K562 (cell line): ENCODE measurements at places on chromosomes 16 and 17. TPM values are rescaled to one million over a fixed set of nuclear protein-coding genes. Genes with fewer than 3 reads are reported as not detected.

TRPV2 gene
- 93.6 and 97.5 TPM in 2 replicates for total RNA-seq

ZSCAN10 gene
- 0.16 and 0.22 TPM in 2 replicates for total RNA-seq

KCTD2 gene
- total RNA-seq = 18.1 and 20.2 TPM in 2 replicates

C16orf74 gene
- total RNA-seq = not detected in 2 replicates

HOXB4 gene
- total RNA-seq = 33.2 and 34.9 TPM in 2 replicates

CNGB1 gene
- total RNA-seq = not detected in 2 replicates

RRAD gene
- 0.13 and 0.16 TPM in 2 replicates for total RNA-seq

GAST gene
- not detected in 2 replicates for total RNA-seq

DNA sequence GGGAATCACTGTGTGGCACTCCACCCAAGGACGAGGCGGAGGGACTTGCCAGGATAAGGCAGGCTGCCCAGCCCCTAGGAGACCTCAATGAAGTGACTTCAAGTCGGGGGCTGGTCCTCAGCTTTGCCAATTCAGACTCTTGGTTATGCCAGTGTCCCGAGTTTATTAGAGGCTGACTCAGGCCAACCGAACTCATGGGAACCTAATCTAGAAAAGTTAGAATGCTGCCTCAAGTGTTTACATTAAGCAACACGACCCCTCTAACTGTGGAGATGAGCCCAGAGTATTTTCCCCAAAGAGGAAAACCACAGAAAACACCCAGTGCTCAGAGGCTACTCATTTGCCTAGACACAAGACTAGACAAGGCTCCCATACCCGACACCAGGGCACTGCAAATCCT is 1.1 kb upstream of the TEKT3 start:
- no peaks in the 10 kb centered on the region for H3K4me1 ChIP-seq
- H3K27ac ChIP-seq = no peak overlapping the region
- no peaks in the 10 kb centered on the region for H3K36me3 ChIP-seq
- DNase-seq = no peak

DNA sequence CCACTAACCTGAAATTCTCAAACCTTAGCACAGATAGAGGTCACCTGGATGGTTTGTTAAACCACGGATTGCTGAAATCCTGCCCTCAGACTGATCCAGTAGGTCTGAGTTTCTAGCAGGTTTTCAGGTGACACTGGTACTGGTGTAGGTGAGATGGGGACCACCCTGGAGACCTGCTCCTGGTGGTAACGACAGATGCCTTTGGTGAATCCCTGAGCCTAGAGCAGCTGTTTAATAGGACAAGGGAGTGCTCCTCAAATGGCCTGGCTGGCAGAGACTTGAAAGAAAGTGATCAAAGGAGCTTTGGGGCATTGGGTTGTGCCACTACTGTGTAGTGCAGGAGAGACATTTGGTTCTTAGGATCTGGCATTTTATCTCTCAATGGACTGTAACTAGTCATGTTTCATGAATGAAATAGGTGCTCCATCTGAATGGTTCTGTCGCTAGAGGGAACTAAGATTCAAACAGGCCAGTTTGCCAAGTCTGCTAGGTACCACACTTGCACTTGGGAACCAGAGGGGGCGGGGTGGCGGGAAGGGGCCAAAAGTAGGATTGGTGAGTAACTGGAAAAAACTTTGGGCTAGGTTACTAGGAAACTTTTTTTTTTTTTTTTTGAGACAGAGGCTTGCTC is 2.9 kb upstream of the IFI35 start:
- no peaks in the 10 kb centered on the region for H3K27me3 ChIP-seq
- no peak for DNase-seq
- no peak overlapping the region for H3K4me3 ChIP-seq

- H3K4me1 ChIP-seq = no peaks in the 10 kb centered on the region
- no peaks in the 10 kb centered on the region for H3K27me3 ChIP-seq
- no peak overlapping the region for H3K4me3 ChIP-seq
- no peaks in the 10 kb centered on the region for H3K36me3 ChIP-seq
Observed at GRCh38 chr17:12507026-12507595, 158.6 kb upstream of the MYOCD start.

DNA sequence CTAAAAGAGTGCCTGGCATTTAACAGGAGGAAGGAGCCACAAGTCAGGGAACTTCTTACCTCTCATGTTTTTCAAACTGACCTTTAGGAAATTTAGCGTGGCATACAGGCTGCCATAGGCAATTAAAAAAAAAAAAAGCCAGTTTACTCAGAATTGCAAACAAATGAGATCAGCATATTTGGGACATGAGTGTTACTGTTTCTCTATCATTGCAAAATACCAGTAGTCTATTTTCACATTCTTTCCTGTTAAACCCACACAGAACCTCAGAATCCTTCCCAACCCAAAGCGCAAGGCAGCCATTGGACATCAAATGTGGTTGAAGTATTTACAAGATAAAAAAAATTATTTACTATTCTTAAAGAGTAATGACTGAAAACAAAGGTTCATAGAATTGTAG is 366.4 kb upstream of the DYNLRB2 start:
- no peak overlapping the region for H3K27ac ChIP-seq
- no peaks in the 10 kb centered on the region for H3K36me3 ChIP-seq
- DNase-seq = no peak
- H3K4me1 ChIP-seq = no peaks in the 10 kb centered on the region

- no peaks in the 10 kb centered on the region for H3K27me3 ChIP-seq
- DNase-seq = no peak
- H3K4me1 ChIP-seq = peaks cover 10% of the 10 kb centered on the region; the same call in 1 of the 2 replicates
- H3K4me3 ChIP-seq = no peak overlapping the region
- peaks cover 44% of the 10 kb centered on the region; the same call in 2 of the 3 replicates for H3K36me3 ChIP-seq
Observed at GRCh38 chr17:77498091-77498741, 357.4 kb downstream of the SEC14L1 start.

- peaks cover 12% of the 10 kb centered on the region for H3K4me1 ChIP-seq
- DNase-seq = no peak
- no peaks in the 10 kb centered on the region for H3K27me3 ChIP-seq
Observed at GRCh38 chr16:88008840-88009239, 57.6 kb downstream of the BANP start.

DNA sequence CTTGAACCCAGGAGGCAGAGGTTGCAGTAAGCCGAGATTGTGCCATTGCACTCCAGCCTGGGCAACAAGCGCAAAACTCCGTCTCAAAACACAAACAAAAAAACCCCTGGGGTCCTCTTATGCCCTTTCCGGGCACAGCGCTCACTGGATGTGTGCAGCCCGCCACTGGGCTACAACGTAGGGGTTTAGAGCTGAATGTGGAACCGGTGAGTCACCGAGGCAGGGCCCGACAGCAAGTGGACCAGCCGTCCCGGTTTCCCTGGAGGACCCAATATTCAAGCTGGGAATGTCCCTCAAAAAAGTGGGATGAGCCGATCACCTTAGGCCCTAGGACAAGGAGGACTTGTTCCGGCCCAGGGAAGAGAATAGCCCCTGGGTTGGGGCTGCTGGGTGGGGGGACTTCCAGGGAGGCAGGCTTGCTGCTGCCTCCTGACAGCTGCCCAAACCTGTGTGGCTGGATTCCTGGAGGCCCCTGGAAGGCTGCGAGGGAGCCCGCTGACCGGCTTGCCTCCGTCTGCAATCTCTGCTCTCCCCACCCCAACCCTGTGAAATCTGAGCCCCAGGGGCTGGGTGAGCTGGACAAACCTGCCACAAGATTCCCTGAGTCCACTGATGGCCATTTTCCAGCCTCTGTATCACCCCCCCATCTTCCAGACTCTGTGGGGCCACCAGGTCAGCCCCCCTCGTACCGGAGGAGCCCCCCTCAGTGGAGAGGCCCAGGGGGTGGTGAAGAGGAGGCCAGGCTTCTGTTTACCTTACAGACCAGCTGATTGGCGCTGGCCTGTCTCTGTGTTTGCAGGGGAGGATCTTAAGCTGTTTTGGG is 2.9 kb upstream of the CLDN9 start:
- H3K4me1 ChIP-seq = peaks cover 39% of the 10 kb centered on the region
- DNase-seq = no peak

DNA sequence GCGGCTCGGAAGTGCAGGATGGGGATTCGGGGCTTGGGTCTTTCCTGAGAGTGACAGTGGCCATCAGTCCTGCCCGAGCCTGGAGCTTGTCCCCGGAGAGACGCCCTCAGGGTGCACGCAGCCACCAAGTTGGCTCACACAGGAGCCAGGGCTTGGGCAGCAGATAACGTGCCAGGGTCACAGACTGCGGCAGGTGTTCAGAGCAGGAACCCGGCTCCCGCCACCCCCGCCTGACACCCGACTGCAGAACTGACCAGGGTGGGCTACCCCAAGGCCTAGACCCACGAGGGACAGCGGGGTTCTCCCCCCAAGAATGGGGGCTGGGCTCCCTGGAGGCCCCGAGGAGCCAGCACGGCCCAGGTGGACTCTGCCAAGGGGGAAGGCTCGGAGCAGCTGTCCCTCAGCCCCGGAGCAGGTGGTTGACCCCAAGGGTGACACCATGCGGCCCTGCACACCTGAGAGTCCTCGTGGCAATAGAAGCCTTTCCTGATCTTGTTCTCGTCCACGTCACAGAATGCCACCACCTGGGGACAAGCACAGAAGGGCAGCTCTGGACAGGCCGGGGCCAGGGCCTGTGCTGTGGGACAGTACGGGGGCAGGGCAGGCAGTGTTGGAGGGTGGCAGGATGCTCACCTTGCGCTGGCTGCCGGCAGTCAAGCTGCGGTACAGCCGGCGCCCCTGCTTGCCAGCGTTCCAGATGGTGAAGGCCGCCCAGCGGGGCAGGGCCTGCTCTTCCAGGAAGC is 117.1 kb upstream of the ZNF750 start:
- no peak overlapping the region for H3K27ac ChIP-seq
- DNase-seq = no peak
- H3K36me3 ChIP-seq = peaks cover 6% of the 10 kb centered on the region; the same call in 2 of the 3 replicates
- no peaks in the 10 kb centered on the region for H3K27me3 ChIP-seq

DNA sequence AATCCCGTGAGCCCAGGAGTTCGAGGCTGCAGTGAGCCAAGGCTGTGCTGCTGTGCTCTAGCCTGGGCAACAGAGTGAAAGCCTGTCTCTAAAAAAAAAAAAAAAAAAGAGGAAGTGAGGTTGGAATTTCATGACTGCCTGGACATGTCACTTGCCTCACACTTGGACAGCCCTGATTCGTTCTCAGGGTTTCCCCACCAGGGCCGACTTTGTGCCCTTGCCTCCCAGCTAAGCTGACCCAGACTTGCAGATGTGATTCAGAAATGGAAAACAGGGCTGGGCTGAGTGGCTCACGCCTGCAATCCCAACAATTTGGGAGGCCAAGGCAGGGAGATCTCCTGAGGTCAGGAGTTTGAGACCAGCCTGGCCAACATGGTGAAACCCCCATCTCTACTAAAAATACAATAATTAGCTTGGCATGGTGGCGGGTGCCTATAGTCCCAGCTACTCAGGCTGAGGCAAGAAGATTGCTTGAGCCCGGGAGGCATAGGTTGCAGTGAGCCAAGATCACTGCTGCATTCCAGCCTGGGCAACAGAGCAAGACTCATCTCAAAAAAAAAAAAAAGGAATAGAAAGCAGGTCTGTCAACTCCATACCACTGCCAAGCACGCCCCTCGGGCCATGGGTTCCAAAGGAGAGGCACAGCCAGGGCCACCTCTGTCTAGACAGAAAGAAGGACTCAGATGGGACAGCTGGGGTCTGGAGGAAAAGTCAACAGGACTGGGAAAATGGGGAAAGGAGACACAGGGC is 46.9 kb downstream of the SOCS1 start:
- DNase-seq = no peak
- no peak overlapping the region for H3K4me3 ChIP-seq
- H3K4me1 ChIP-seq = peaks cover 10% of the 10 kb centered on the region; the same call in 1 of the 3 replicates

GRCh38 chr16:69157196-69157595 is 24.7 kb downstream of the UTP4 start:
- H3K36me3 ChIP-seq = peaks cover 92% of the 10 kb centered on the region
- H3K4me1 ChIP-seq = no peaks in the 10 kb centered on the region
- H3K4me3 ChIP-seq = no peak overlapping the region
- no peak for DNase-seq

DNA sequence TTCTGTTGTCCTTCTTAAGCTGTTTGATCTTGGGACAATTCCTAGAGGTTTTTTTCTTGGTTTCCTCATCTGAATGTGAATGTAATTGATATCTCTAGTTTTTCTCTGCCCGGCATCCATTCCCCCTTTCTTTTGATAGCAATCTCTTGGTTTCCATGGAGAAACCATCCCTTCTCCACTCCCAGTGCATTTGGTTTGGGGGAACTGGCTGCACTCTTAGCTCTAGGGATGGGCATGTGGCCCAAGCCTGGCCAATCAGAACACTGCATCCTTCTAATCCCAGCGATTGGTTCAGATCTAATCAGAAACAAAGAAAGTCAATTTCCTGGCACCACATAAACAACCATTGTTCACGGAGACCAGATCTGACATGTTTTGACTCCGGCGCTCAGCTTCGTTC is 45.1 kb downstream of the IRX3 start:
- H3K4me1 ChIP-seq = no peaks in the 10 kb centered on the region
- H3K4me3 ChIP-seq = no peak overlapping the region
- peaks cover 7% of the 10 kb centered on the region; the same call in 1 of the 2 replicates for H3K27me3 ChIP-seq
- H3K36me3 ChIP-seq = no peaks in the 10 kb centered on the region
- no peak overlapping the region for H3K27ac ChIP-seq
- DNase-seq = no peak
